ENCODE measurements at places on chromosomes 11 and 22. TPM values are rescaled to one million over a fixed set of nuclear protein-coding genes. Genes with fewer than 3 reads are reported as not detected.
A peak's percentile ranks its signal among the peaks of the same experiment; 100 is the strongest.

Gene TPH1
- 0.74 TPM for total RNA-seq

Gene TCIRG1
- 70.2 TPM for total RNA-seq

Gene OOSP4A
- total RNA-seq = not detected

Gene UBASH3B
- 9.6 TPM for total RNA-seq

Gene TEX54
- total RNA-seq = not detected

Gene MPZL2
- total RNA-seq = 116 TPM

Gene TRIM49
- not detected for total RNA-seq

Gene DRD4
- total RNA-seq = not detected

DNA sequence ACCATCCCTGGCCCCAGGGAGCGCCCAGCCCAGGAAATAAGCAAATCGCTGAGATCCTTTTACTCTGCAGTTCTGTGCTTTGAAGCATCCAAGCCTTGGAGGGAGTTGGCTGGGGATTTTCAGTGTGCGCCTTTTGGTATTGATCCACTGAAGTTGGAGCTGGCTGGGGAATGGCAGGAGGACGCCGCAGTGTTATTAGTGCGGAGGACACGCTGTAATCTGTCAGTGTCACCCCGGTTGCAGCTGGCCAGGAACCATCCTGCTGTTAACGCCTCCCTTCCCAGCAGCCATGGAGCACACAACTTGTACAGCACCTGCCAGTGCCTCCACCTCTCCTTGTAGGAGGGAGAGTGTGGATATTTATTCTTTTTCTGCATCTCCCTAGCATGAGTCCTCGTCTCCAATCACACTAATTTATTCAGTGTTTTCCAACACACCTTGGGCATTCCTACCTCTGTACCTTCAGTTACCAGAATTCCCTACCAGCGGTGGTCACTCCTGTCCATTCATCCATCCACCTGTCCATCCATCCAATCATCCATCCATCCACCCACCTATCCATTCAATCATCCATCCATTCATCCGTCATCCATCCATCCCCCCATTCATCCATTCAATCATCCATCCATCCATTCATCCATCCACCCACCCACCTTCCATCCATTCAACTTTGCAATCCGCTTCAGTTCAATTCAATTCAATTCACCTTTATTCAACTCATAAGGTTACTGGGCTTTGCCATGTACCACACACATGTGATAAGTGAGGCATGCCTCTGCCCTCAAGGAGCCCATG, 21.9 kb upstream of the EIF3D start:
- no peak for DNase-seq

DNA sequence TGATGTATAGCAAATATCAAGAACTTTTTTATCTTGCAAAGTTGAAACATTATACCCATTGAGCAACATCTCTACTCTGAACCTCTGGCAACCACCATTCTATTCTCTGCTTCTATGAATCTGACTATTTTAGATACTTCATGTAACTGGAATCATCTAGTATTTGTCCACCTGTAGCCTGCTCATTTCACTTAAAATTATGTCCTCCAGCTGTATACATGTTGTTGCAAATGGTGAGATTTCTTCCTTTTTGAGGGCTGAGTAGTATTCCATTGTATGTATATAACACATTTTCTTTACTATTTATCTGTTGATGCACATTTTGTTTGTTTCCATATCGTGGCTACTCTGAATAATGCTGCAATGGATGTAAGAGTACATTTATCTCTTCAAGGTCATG, 476.3 kb upstream of the LRRC4C start:
- DNase-seq = no peak

GRCh38 chr22:26043031-26043430, 126.2 kb upstream of the SEZ6L start:
- no peak for DNase-seq

DNA sequence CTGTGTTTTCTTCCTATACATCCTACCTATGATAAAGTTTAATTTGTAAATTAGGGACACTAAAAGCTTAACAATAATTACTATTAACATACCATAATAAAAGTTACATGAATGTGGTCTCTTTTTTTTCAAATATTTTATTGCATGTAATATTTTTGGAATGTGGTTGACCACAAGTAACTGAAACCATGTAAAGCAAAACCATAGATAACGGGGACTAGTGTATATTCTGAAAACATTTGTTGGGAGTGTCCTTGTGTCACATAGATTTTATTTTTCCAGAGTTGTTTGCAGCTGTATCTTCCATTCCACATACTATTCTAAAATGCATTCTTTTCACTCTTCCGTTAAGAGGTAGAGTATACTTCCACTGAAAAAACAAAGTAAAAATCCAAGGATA, 200.4 kb downstream of the KIF18A start:
- DNase-seq = no peak

GRCh38 chr11:61134801-61135257, 26.4 kb downstream of the VPS37C start:
- DNase-seq = peak; percentile 10

- no peak for DNase-seq
Measured at GRCh38 chr11:67284811-67285540, 4.1 kb upstream of the ANKRD13D start.

DNA sequence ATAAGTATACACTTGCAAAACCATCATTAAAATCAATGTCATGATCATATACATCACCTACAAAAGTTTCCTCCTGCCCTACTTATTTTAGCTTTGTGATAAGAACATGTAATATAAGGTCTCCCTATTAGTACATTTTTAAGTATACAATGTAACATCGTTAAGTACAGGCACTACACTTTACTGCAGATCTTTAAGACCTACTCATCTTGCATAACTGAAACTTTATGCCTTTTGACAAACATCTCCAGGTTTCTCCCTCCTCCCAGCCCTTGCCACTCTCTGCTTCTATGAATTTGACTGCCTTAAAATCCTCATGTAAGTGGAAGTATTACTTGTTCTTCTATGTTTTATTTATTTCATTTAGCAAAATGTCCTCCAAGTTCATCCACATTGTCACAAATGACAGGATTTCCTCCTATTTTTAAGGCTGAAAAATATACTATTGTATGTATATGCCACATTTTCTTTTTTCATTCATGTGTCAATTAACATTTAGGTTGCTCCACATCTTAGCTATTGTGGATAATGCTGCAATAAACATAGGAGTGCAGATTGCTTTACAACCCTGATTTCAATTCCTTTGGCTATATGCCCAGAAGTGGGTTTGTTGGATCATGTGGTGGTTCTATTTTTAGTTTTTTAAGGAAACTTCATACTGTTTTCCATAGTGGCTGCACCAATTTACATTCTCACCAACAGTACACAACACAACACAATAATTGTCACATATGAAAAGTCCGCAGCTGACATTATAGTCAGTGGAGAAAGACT, 471.1 kb upstream of the ANO3 start:
- DNase-seq = peak; percentile 95

GRCh38 chr11:30984827-30985226, 384.7 kb downstream of the DCDC1 start:
- no peak for DNase-seq

GRCh38 chr22:39825661-39826102, 67.9 kb downstream of the ENTHD1 start:
- DNase-seq = no peak

DNA sequence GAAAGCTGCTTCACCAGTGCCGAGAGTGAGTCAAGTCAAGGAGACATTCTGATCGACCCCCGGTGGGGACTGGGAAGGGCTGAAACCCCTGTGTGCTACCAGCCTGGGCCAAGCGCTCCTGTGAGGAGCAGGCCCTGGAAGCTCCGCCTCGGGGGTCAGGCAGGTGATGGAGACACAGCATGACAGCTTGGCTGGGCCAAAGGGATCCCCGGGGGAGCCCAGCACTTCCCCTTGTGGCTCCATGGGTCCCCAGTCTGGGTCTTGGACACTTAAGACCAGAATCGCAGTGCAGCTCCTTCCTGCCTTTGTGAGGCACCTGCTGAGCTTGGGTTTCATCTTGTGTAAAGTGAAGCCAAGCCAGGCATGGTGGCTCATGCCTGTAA, 89.2 kb downstream of the MORC2 start:
- DNase-seq = no peak

- no peak for DNase-seq
Measured at GRCh38 chr11:132519241-132519815, 1013.0 kb downstream of the OPCML start.

DNA sequence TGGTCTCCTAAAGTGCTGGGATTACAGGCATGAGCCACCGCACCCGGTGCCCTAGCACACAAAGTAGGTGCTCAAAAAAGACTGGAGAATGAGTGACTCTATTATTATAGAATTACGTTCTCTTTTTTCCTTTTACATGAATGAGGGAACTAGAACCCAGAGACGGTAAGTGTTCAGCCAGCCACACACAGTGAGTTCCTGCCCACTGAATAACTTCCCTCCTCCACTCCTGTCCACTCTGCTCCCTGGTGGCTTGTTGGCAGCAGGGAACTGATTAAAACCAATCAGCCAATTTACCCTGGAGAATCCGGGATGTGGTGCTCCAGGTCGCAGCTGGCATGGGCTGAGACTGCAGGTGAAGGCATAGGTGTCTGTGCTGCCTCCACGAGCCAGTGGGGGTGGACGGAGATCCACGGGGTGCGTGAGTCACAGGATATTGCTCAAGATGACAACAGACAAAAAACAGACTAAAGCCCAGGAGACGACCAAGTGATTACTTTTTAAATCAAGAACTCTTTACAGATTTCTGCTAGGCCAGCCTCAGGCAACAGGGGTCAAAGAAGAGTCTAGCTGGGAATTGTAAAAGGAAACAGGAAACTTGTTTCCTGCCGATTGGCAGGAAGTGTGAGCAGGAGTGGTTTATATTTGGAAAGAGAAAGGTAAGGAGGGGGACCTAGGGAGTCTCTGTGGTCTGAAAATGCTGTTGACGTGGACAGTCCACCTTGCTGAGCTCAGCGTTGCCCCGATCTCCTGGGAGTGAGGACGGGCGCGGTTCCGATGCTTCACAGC, 95.2 kb upstream of the TP53I11 start:
- DNase-seq = peak; percentile 21

Data from lung (tissue), 17 donors.